ENCODE measurements at places on chromosomes 7 and 10.
A peak's percentile ranks its signal among the peaks of the same experiment; 100 is the strongest.

GRCh38 chr7:100684534-100685042 lies 9.5 kb downstream of the GIGYF1 start:
- DNase-seq = no peak

GRCh38 chr10:14554091-14554490 lies 220.6 kb downstream of the FAM107B start:
- DNase-seq = no peak

DNA sequence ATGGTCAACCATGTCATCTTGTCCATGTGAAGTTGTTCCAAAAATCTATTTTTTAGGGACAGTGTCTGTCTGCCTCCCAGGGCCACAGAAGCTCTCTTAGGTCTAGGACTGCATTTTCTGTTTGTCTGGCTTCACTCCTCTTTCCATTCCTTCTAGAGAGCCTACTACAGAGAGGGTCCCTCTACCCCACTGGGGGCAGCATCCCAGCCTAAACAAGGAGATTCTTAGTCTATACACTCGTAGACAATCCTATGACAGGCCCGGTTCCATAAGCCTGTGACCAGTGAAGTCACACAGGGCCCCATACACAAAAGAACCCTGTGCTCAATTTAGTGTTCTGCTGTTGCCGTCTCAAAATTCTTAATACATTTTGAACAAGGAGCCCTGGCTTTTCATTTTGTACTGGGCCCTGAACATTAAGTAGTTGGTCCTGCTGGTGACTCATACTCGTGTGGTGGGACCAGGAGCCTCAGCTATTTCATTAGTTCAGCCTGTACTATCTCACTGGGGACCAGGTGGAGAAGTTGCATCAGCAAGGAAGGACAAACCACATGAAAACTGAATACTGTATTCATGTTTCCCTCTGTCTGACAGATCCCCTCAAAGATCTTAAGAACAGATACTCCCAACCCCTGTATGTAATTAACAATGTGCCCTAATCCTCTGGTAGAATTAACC lies 23.5 kb upstream of the FAM180A start:
- DNase-seq = no peak

GRCh38 chr7:155860461-155860839 lies 48.2 kb upstream of the SHH start:
- DNase-seq = no peak

DNA sequence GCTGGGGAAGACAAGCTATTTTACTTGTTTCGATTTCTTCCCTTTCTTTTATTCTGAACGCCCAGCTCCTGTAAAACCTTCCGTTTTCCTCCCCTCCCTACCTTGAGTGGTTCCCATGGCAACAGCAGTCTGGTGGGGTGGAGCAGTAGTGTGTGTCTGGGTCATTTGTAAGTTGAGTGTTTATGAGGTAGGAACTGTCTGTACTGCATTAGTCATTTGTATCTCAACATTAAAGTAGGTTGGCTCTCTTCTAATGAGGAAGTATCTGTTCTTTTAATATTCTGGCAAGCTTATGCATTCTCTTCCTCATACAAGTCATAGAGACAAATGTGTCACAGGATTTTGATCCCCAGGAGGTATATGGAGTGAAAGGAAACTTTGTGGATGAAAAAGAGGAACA lies 85.3 kb upstream of the CCDC6 start:
- peak; percentile 12 for DNase-seq

DNA sequence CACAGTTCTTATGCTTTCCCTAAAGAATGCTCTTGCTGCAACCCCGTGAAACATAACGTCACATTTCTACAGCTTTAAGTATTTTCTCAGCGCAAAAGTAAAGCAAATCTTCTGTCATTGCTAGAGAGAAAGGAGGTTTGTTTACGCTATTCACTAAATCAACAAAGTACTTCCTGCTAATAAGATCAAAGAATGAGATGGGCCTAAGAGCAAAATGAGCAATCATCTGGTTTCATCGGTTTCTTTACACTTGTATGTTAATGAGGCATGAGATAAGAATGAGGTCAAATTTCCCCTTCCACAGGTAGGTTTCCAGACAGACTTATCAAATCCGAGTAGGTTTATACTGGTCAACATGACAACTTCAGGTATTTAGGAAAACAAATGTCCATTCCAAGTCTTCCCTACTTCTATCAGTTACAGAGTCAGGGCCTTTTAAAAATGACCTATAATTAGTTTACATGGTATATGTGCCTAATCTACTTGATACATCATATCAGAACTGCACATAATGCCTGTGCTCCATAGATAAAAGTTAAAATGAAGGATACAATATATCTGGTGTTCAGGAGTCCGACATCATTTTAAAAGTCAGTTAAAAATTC lies 8.4 kb downstream of the USP6NL start:
- DNase-seq = no peak

DNA sequence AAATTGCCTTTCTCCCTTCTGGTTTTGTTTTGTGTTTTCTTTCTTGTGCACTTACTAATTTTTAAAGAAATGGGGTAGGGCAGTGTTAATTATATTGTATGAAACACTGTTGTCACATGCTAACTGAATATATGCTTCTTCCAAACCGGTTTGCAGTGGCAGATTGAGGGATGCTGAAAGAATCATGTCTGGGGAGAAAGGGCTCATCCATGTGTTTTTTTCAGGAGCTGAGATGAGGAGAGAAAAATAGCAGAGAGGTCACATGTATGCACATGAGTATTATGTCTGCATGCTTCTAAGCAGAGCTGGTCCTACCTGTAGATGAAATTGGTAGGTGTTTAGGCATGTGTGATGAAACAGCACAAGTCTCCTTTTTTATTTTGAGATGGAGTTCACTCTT lies 17.0 kb downstream of the SORCS3 start:
- DNase-seq = no peak

DNA sequence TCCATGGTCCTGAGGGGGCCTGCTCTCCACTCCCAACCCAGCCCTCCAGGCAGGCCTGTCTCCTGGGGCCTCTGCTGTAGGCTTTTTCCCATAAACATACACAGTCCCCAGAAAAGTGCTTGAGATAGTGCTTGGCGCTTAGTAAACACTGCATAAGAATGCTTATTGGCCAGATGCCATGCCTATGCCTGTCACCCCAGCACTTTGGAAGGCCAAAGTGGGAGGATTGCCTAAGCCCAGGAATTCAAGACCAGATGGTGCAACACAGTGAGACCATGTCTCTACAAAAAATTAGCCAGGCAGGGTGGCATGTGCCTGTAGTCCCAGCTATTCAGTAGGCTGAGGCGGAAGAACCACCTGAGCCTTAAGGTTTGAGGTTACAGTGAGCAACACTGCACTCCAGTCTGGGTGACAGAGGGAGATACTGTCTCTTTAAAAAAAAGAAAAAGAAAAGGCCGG lies 24.6 kb upstream of the ASL start:
- no peak for DNase-seq

DNA sequence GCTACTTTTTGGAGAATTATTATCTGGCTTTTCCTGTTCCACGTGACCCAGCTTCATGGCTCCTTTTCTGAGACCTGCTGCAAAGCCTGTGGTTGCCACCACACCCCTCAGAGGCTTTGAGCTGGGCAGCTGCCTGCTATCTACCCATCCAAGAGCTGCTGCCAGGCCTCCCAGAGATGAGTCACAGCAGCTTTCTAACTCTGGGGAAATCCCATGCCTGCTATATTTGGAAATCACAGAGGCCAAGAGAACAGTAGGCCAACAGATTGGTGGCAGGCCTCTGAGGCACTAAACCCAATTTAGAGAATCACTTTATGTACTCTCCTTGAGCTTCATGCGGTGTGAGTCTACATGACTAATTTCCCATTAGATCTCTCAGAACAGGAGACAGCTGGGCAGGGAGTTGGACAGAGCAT lies 35.2 kb downstream of the SGCE start:
- DNase-seq = peak; percentile 20
